ENCODE measurements at places on chromosomes 11 and 22.

- DNase-seq, result peak; percentile 75
These were observed 9.4 kb upstream of the SAMM50 start for GRCh38 chr22:43945632-43946383.

GRCh38 chr11:86294026-86294425, 8.0 kb upstream of the HIKESHI start:
- DNase-seq, result no peak

- no peak for DNase-seq
These were observed 23.3 kb upstream of the EIF3D start for GRCh38 chr22:36552289-36552688.

GRCh38 chr11:43694477-43694876, 13.9 kb downstream of the HSD17B12 start:
- DNase-seq, result no peak

DNA sequence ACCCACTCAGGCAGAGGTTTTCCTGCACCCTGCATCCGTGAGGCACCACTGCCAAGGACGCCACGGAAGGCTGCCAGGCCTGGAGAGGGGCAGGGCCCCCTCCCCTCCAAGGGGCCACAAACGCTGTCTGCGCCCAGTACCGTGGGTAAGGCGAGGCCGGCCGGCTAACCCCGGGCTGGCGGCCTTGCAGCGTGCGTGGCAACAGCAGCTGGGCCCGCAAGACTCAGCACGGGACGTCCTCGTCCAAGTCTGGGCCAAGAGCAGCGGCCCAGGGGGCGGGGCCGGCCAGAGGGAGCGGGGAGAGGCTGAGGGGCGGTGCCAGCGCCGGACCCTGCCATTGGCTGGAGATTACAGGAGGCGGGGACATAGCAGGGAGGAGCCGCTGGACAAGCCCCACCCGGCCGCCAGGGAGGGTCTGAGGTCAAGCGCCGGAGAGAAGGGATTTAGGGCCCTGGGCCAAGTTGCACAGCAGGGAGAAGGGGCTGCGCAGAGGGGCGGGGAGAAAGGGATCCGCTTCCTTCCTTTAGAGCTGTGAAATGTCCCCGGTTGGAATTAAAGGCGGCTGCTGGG, 16.0 kb downstream of the SLC43A1 start:
- peak; percentile 94 for DNase-seq

- DNase-seq, result peak; percentile 2
These were observed 138.1 kb upstream of the SORL1-AS1 start for GRCh38 chr11:121590772-121591404.
